ENCODE measurements at places on chromosomes 3 and 15.
A peak's percentile ranks its signal among the peaks of the same experiment; 100 is the strongest.

DNA sequence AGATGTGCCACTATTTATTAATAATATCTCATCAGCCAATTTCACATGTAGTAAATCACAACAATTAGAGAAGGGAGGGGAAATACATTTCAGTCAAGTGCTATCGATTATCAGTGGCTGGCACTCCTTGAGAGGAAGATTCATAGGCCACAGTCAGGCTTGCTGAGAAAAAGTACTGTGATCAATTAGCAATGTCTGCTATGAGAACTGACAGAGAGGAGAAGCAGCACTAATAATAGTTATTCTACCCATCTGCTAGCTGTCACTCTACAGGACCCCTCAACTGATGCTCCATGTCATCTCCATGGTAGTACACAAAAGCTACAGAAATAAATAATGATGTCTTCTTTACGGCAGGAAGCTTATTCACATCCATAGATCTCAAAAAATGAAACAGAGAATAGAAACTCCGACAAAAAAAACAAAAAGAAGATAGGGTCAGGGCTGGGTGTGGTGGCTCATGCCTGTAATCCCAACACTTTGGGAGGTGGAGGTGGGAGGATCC, 351.3 kb downstream of the FOXP1 start:
- no peaks in the 10 kb centered on the region for H3K4me1 ChIP-seq
- no peak overlapping the region for H3K4me3 ChIP-seq
- no peak for DNase-seq
- H3K27me3 ChIP-seq, result no peaks in the 10 kb centered on the region
- H3K36me3 ChIP-seq, result no peaks in the 10 kb centered on the region

GRCh38 chr3:60246361-60246760, 1004.9 kb downstream of the FHIT start:
- no peaks in the 10 kb centered on the region for H3K36me3 ChIP-seq
- H3K27ac ChIP-seq, result no peak overlapping the region
- no peaks in the 10 kb centered on the region for H3K27me3 ChIP-seq
- H3K4me3 ChIP-seq, result no peak overlapping the region
- H3K4me1 ChIP-seq, result no peaks in the 10 kb centered on the region

- no peak overlapping the region for H3K27ac ChIP-seq
- no peak for DNase-seq
- H3K4me3 ChIP-seq, result no peak overlapping the region
- no peaks in the 10 kb centered on the region for H3K4me1 ChIP-seq
Observed at GRCh38 chr3:164179110-164179774, 899.1 kb downstream of the SI start.

- H3K27ac ChIP-seq, result no peak overlapping the region
- DNase-seq, result no peak
- H3K4me1 ChIP-seq, result no peaks in the 10 kb centered on the region
- no peaks in the 10 kb centered on the region for H3K36me3 ChIP-seq
- H3K4me3 ChIP-seq, result no peak overlapping the region
Observed at GRCh38 chr3:193826159-193826795, 233.3 kb downstream of the OPA1 start.

- no peaks in the 10 kb centered on the region for H3K36me3 ChIP-seq
- DNase-seq, result no peak
- no peaks in the 10 kb centered on the region for H3K27me3 ChIP-seq
- no peaks in the 10 kb centered on the region for H3K4me1 ChIP-seq
Observed at GRCh38 chr3:188649521-188649920, 495.6 kb downstream of the LPP start.

DNA sequence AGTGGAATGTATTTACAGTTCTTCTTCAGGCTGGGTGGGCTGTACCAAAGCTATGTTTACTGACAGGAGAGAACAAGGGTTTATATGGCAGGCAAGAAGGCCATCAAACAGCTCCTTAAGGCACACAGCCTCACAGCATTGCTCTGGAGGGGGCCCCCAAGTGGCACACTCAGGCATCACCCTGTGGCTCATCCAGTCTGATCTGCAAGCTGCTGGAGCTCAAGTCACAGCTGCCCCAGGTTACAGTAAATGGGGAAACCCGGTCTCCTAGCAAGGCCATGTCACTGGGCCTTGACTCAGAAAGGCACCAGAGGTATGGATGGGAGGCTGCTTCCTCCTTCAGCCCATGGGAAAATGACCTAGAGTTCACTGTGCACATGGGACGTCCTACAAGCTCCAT, 67.5 kb downstream of the TFG start:
- no peaks in the 10 kb centered on the region for H3K4me1 ChIP-seq
- no peaks in the 10 kb centered on the region for H3K27me3 ChIP-seq
- H3K27ac ChIP-seq, result no peak overlapping the region
- no peaks in the 10 kb centered on the region for H3K36me3 ChIP-seq

- no peaks in the 10 kb centered on the region for H3K27me3 ChIP-seq
- H3K4me1 ChIP-seq, result peaks cover 54% of the 10 kb centered on the region
- no peak overlapping the region for H3K4me3 ChIP-seq
- peak overlapping the region; percentile 86 for H3K27ac ChIP-seq
- H3K36me3 ChIP-seq, result no peaks in the 10 kb centered on the region
Observed at GRCh38 chr15:58462973-58463663, 31.3 kb downstream of the LIPC start.

DNA sequence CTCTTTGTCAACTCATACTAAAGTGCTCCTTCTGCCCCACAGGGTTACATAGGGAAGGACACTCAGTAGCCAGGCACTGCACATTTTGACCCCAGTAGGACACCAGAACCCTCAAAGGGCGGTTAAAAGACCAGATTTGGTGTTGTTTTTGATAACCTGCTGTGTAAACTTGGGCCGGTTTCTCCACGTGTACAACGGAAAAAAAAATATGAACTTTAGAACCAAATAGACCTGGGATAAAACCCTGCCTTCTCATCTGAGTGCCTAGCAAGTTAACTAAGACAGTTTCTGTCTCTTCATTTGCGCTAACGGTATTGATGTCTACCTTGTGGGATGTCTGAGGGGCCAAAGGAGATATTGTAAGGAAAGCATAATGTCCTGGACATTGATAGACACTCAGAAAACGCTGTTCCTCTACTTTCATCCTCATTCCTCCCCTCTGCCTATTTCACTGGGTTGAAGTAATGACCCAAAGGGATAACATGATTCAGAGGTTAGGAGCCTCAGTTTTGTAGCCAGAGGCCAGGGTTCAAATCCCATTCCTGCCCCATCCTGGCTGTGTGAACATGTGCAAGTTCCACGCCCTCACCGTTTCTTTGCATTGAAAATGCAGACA, 155.9 kb upstream of the LPP start:
- H3K36me3 ChIP-seq, result no peaks in the 10 kb centered on the region
- H3K4me3 ChIP-seq, result no peak overlapping the region
- no peaks in the 10 kb centered on the region for H3K4me1 ChIP-seq
- H3K27me3 ChIP-seq, result no peaks in the 10 kb centered on the region
- H3K27ac ChIP-seq, result no peak overlapping the region

DNA sequence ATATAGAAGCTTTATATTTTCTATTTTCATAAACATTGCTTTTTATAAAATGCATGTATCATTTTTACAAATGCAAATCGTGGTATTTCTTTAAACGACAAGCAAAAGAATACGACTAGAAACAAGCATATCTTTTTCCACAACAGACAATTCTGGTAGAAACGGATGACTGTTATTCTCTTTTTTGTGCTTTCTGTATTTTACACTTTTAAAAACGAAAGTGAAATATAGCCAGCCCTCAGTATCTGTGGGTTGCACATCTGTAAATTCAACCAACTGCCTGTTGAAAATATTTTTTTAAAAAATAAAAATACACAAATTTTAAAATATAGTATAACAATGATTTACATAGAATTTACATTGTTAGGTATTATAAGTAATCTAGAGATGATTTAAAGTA, 61.3 kb downstream of the PRTG start:
- peak; percentile 65 for DNase-seq
- H3K27ac ChIP-seq, result no peak overlapping the region
- H3K36me3 ChIP-seq, result no peaks in the 10 kb centered on the region
- no peaks in the 10 kb centered on the region for H3K27me3 ChIP-seq

DNA sequence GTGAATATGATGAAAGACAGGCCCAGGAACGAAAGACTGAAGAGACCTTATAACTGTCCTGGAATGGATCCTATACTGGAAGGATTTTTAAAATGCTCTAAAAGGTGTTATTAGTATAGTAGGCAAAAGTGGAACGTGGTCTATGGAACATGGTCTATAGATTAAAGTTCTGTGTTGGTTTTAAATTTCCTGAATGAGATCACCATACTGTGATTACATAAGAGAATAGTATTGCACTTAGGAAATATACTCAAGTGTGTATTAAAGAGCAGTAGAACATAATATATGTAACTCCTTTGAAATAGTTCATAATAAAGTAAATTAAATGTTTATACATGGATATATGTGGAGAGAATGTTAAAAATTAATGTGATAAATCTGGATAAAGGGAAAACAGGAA, 68.2 kb downstream of the SPRED1 start:
- no peaks in the 10 kb centered on the region for H3K27me3 ChIP-seq
- H3K27ac ChIP-seq, result no peak overlapping the region
- no peak for DNase-seq

DNA sequence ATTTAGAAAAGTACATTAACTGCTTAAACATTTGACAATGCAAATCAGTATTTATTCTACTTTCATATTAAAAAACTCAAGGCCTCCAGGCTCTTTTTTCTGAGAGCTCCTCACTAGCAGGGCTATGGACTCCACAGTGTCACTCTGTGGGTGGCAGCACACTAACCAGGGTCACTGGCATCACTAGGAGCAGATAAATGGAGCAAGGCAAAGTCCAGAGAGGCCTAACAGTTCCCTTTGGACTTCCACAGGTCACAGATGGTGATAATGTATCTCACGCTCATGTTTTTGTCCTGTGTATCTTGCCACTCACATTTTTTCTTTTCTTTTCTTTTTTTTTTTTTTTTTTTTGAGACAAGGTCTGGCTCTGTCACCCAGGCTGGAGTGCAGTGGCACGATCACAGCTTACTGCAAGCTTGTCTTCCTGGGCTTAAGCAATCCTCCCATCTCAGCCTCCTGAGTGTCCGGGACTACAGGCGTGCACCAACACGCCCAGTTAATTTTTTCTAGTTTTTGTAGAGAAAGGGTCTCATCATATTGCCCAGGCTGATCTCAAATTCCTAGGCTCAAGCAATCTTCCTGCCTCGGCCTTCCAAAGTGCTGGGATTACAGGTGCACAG, 7.8 kb downstream of the SPG21 start:
- no peaks in the 10 kb centered on the region for H3K27me3 ChIP-seq
- no peaks in the 10 kb centered on the region for H3K4me1 ChIP-seq
- no peak overlapping the region for H3K27ac ChIP-seq
- H3K4me3 ChIP-seq, result no peak overlapping the region

GRCh38 chr3:128076483-128077201, 24.4 kb downstream of the SEC61A1 start:
- peaks cover 13% of the 10 kb centered on the region for H3K4me1 ChIP-seq
- no peaks in the 10 kb centered on the region for H3K36me3 ChIP-seq
- H3K27ac ChIP-seq, result no peak overlapping the region
- no peak for DNase-seq
- no peak overlapping the region for H3K4me3 ChIP-seq

DNA sequence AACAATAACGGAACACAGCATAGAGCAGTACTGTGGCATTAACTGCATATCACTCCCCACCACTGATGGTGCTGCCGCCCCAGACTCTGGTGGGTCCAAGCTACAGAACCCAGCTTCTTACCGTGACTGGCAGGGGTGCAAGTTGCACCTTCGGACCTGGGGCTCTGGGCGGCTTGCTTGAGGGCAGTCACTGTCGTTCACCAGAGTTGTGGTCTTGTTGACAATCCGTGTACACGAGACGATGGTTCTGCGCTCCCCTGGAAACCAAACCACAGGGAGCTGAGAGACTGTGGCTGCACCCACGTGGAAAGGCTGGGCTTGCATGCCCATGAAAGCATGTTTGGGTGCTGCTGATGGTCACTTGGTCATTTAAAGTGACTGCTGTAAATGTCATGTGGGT, 293.0 kb downstream of the ADAMTS17 start:
- H3K4me3 ChIP-seq, result no peak overlapping the region

GRCh38 chr15:57867970-57868798, 161.7 kb downstream of the POLR2M start:
- no peak overlapping the region for H3K27ac ChIP-seq
- no peaks in the 10 kb centered on the region for H3K27me3 ChIP-seq
- H3K4me1 ChIP-seq, result no peaks in the 10 kb centered on the region
- no peak overlapping the region for H3K4me3 ChIP-seq
- no peak for DNase-seq

DNA sequence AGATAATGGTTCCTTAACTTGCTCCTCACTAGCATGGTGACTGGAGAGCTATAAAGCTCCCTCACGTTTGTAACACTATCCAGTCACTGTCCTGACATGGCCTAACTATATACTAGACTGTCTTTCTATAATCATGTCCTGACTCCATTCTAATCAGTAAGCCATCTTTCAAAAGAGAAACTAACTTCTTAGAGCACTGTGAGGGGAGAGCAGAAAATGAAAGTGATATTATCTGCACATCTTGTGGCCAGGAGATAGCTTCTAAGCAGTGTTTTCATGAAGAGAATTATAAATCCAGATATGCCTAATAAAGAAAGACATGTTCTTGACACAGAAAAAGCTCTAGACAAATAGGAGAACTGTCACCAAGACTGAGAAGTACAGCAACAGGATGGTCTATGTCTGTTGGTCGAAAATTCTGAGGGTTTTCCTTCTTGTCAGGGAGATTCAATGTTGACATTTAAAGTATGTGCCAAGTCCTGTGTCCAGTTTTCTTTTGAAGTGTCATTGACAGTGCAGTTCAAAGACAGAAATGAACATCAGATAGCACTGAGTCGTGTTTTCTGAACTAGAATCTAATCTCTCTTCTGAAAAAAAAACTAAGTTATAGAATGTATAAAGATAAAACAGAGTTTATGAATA, 230.6 kb upstream of the PEX5L start:
- no peaks in the 10 kb centered on the region for H3K27me3 ChIP-seq
- peak overlapping the region; percentile 14 for H3K4me3 ChIP-seq

- DNase-seq, result no peak
- peaks cover 5% of the 10 kb centered on the region for H3K36me3 ChIP-seq
- H3K4me3 ChIP-seq, result no peak overlapping the region
- no peaks in the 10 kb centered on the region for H3K27me3 ChIP-seq
Observed at GRCh38 chr3:53337167-53337940, 10.0 kb downstream of the DCP1A start.

DNA sequence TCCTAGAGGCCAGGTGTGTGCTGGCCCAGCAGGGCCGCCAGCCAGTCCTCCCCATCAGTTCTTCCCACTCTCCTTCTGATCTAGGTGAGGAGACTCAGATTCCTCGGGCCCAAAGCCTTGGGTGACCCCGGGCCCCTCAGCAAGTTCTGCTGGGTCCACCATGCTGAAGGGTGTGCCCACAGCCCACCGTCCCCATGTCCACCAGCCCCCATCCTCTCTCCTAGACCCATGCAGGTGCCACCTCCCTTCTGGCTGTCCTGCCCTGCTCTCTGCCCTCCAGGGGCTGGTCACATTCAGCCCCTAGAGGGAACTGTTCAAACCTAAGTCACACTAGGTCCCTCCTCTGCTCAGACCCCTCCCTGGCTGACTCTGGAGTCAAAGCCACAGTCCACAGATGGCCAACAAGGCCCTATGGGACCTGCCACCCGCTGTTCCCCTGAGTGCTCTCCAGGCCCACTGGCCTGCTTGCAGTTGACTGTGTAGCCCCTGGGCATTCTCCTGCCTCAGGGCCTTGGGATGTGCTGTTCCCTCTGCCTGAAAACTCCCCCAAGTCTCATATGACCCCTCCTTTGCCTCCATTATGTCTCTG, 878 bp upstream of the TLR9 start:
- H3K27me3 ChIP-seq, result no peaks in the 10 kb centered on the region
- H3K36me3 ChIP-seq, result no peaks in the 10 kb centered on the region
- peaks cover 17% of the 10 kb centered on the region for H3K4me1 ChIP-seq
- H3K27ac ChIP-seq, result peak overlapping the region; percentile 63

All from MM.1S (cell line).